Stimulated activated CD4-positive, alpha-beta T cell treated with anti-CD3 and anti-CD28 coated beads, Interleukin-12 subunit alpha, Interleukin-12 subunit beta, amount 100 ng/mL, for 4 hours (primary cell): ENCODE measurements at places on chromosomes 16 and 17.

- DNase-seq: no peak
Measured at GRCh38 chr17:49916854-49917515, 52.0 kb upstream of the DLX4 start.

- no peak for DNase-seq
Measured at GRCh38 chr16:58152246-58152868, 23.2 kb upstream of the CFAP20 start.

- peak; percentile 15 for DNase-seq
Measured at GRCh38 chr17:979212-979538, 401 bp downstream of the NXN start.

DNA sequence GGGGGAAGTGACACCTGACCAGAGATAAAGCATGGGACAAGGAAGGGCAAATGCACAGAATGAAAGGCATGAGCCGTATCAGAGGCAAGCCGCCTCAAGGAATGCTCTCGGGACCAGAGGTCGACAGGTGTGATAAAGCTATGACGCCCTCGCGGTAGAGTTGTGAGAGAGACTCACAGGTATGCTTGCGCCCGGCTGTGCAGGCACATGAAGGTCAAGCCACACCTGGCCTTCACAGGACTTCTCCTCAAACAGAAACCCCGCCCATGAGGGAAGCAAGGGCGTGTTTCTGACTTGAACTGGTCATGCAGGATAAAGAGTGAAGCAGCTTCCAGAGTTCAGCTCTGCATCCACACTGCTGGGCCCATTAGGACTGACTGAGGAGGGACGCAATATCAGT is 7.8 kb downstream of the NCBP3 start:
- no peak for DNase-seq

DNA sequence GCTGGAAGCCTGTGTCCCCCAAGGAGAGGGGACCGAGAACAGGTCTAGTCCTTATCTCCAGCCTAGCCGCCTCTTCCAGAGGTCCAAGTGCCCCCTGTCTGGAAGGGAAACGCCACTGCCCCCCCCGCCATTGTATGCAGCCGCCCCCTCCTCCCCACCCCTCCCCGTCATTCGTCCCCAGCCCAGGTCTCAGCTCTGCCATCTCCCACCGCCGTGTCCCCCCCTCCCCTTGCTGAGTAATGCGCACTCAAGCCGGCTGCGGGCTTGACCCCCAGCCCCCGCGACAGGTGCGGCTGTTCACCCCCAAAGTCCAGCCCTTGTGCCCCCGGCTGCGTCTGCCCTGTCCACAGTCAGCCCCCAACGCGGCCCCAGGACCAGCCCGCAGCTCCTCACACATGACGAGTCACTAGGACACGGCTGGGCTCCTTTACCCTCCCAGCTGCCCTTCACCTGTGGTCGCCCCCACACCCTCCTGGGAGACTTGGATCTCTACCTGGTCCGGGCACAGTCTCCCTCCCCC is 622 bp downstream of the GPRC5B start:
- peak; percentile 9 for DNase-seq

DNA sequence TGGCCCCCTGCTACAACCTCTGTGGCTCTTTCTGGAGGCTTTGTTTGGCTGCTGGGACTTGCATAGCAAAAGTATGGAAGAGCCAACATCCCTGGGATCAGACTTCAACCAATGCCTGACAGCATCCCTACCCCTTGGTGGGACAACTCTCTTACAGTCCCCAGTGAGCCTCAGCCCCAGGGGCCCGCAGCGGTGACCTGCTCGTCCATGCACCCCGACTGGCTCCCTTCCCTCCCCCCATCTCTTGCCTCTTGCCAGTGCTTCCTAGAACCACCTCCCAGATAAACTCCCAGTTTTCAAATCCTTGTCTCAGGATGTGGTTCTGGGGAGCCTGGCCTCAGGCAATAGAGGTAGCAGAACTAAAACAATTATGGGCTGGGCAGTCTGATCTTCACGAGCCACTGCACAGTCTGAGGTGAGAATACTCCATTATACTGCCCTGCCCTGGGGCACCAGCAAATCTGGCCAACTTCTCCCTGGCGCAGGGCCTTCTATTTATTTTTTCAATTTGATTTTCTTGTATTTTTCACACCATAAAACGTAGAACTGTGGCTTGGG is 86.6 kb upstream of the BRD7 start:
- DNase-seq: no peak

DNA sequence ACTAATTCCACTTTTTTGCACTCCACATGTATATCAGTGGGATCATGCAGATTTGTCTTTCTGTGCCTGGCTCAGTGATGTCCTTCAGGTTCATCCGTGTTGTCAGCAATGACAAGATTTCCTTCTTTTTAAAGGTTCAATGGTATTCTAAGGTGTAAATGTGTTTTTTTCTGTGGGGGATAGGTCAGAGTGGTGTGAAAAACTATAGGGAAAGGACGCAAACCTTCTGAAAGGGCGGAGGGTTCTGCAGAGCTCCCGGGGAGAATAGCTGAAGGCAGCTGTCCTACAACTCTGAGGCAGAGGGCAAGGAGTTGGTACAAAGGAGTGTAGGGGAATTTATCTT is 21.9 kb upstream of the CSNK1D start:
- DNase-seq: no peak

- DNase-seq: no peak
Measured at GRCh38 chr17:81821603-81822311, 11.3 kb downstream of the MCRIP1 start.

GRCh38 chr16:27429330-27429871 is 27.4 kb downstream of the IL21R start:
- DNase-seq: no peak

DNA sequence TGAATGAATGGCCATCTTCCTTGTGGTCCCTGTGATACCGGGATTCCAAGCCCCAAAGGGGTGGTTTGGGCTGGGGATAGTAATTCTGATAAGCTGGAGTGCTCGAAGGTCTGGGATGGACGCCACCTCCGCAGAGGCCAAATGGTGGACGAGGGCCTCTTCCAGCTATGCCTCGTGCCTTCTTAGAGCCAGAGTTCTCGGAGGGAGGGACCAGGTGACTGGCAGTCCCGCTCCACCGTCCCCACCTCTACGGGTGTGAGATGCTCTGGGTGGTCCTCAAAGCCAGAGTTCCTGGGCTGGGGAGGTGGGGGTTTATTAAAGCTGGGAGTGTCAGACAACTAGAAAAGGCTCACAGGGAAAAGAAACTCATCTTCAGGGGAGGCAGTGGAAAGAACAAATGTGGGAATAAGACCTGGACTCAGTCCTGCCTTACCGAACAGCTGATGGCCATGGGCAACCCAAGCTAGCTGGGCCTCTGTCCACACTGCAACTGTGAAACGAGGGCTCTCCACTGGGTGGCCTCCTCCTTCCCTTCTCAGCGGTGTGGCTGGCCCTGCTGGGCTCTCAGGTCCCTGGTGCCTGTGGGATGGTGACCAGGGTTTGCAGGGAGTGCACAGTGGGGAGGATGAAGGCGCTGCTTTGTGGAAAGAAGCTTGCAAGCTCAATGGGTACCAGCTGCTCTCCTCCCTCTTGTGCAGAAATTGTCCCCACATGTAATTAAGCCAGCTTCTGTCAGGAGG is 75.2 kb downstream of the N4BP1 start:
- no peak for DNase-seq
